ENCODE measurements at places on chromosomes 3 and 15. TPM values are rescaled to one million over a fixed set of nuclear protein-coding genes. Genes with fewer than 3 reads are reported as not detected.

Gene KNG1
- not detected for polyA plus RNA-seq

Gene ADGRG7
- polyA plus RNA-seq, result not detected

Gene CCRL2
- not detected for polyA plus RNA-seq

Gene A4GNT
- not detected for polyA plus RNA-seq

Gene CCDC9B
- 6.0 TPM for polyA plus RNA-seq

Gene GMNC
- polyA plus RNA-seq, result not detected

Gene LRTM1
- polyA plus RNA-seq, result not detected

Gene SNTN
- not detected for polyA plus RNA-seq

GRCh38 chr15:29034593-29035335 lies 149.0 kb downstream of the APBA2 start:
- DNase-seq, result no peak

- DNase-seq, result no peak
Measured at GRCh38 chr3:9703736-9704346, at the start of gene CPNE9. Gene CPNE9, plus strand, starts transcription at chr3:9703833. Its CDS starts 164 bp downstream, at chr3:9703997.

DNA sequence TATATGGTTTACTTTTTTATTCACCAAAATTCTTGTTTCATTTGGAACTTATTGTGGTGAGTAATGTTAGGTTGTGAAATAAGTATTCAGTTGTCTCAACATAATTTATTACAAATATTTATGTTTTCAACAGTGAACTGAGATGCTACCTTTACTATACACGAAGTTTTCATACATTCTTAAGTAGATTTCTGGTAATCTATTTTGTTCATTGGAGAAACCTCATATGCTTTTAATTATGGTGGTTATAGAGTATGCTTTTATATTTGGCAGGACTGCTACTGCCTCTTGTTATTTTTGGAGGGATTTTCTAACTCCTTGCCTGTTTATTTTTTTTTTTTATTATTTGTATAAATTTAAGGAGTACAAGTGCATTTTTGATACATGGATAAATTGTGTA lies 253.1 kb downstream of the NLGN1 start:
- no peak for DNase-seq

DNA sequence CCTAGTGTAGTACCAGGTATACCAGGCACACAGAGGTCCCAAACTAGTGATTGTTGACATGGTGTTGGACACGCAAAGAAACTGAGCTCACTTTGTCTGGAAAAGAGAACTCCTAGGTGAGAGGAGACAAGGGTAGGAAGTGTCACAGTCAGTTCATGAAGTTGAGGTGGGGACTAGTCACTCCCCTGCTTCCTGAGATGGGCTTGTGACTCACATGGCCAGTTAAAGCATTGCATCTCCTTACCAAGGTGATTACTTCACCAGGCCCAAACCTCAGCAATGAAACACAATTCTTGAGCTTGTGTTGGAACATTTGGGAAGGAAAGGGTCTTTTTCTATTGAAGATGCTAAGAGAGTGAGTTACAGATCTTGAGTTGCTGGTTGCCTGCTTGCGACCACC lies 49.2 kb upstream of the RAD18 start:
- DNase-seq, result no peak

- no peak for DNase-seq
Measured at GRCh38 chr3:65672871-65673815, 365.6 kb downstream of the MAGI1 start.

DNA sequence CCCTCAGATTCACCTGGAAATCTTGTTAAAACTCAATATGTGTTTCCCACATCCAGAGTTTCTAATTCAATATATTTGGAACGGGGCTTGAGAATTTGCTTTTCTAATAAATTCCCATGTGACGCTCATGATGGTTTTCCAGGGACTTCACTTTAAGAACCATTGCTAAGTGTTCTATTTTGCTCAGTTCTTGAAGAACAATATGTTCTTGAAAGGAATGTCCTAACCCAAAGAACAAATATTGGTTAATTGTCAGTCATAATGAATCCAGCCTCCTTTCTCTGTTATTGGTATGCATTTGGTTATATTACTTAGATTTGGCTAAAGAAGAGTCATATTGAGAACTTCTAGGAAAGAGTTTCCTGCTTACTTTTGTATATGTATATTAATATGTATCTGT lies 4.4 kb upstream of the PLSCR2 start:
- DNase-seq, result no peak

- DNase-seq, result no peak
Measured at GRCh38 chr3:94064243-94064860, 1.5 kb downstream of the NSUN3 start.

DNA sequence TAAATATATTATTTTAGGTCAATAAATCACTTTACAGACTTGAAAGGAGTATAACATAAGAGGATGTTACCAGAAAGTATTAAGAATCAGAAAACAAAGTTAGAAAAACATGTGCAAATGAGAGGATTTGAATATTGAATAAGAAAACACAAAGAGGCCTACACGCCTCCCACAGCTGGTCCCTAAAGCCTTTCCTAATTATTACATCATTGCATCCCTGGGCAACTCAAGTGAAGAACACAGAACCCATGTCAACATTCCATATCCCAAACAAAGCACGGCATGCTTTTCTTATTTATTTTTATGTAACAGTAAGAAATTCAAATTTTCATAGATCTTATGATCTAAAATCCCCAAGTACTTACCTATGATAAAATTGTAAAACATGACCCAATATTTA lies 61.2 kb downstream of the HERC1 start:
- no peak for DNase-seq

DNA sequence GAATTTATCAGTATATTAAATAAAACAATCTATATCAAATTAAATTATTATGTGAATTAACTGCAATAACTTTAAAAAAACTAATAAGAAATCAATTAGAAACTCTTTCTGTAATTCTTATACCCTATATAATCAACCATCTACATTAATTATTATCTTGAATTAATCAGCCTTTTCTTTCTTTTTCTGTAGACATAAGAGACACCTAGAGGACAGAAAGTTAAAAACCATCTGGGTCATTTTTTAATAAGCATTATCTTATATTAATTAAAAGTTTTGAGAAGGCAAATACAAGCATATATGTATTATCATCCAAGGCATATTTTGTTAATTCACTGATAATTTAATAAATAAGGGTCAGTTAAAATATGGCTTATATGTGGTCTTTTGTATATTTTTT lies 24.2 kb upstream of the SLC25A26 start:
- no peak for DNase-seq

- no peak for DNase-seq
Measured at GRCh38 chr15:49741712-49742111, 120.9 kb downstream of the DTWD1 start.

GRCh38 chr3:5165698-5166097 lies 21.8 kb upstream of the EDEM1 start:
- no peak for DNase-seq

- DNase-seq, result no peak
Measured at GRCh38 chr3:192831111-192831644, 86.5 kb downstream of the MB21D2 start.

DNA sequence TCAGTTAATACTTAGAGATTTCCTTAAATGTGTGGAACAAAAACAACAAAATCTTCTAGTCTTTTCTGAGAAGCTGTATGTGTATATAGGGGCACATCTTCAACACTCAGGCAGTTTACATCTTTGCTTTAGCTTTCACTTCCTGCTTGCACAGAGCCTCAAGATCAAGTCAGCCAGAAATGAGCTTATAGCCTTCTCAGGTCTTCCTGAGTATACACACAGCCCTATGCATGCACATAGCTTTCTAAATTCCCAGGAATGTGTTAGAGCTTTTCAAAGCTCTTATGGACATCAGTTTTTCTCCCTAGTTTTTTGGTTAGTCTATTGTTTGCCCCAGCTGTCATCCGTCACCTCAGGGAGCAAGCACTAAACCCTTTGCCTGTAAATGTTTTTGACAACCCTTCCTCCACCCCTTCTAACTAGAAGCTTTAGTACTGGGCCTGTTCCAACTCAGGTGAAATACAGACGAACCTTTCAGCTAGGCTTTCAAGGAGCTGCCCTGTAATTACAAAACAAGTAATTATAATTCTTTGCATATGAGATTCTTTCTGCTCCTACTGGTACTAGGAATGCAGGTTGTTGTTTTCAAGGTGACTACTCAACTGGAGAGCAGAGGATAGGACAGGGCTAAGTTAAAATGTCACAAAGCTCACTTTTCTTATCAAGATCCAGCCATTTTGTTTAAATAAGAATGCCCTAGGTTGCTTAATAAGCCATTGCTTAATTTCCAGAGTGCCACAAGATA lies 22.6 kb upstream of the MTMR10 start:
- DNase-seq, result no peak

DNA sequence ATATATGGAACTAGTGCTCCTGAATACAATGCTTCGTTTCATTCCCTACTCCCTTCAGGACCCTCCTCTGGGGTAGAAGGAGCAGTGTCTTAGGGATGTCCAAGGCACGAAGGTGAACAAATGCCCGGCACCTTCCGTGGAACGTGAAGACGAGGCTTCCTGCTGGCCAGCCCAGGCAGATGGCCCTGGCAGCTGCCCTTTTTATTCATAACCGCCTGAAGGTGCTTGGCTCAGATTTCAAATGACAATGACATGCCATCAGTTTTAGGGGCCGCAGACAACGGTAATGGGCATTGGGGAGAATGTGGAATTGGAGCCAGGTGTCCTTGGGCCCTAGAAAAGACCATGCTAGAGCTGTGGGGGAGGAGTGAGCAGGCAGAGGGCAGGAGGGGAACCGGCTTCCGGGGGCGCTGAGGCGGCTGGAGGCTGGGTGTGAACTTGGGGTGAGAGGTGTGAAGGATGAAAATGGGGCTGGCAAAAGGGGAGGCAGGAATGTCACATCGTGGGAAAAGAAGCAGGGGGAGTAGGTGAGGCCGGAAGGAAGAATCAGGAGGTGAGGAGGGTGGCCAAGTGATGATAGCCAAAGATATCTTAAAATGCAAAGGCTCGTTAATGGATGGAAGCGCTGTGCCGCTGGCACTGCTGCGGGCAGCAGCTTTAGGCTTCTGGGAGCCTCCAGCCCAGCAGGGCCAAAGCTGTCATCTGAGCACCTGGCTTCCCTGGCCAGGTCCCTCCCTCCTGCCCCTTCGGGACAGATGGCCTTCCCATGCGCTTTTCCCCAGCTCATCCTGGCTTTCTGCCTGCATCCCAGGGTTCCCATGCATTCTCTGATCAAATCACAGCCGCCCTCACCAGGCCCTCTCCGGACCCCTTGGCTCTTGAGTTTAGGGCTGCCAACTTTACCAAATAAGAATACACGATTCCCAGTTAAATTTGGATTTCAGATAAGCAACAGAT lies 93.7 kb downstream of the TMEM266 start:
- no peak for DNase-seq

DNA sequence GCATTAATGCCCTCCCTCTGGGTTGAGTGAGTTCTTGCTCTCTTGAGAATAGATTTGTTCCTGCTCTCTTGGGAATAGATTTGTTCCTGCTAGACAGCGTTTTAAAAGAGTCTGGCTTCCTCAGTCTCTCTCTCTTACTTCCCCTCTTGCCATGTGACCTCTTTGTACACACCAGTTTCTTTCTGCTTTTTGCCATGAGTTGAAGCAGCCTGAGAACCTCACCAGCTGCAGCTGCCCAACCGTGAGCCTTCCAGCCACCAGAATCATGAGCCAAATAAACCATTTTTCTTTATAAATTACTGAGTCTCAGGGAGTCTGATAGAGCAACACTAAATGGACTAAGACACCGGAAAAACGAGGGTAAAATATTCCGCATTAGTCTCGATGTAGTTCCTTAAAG lies 253.6 kb downstream of the CNTN6 start:
- no peak for DNase-seq

DNA sequence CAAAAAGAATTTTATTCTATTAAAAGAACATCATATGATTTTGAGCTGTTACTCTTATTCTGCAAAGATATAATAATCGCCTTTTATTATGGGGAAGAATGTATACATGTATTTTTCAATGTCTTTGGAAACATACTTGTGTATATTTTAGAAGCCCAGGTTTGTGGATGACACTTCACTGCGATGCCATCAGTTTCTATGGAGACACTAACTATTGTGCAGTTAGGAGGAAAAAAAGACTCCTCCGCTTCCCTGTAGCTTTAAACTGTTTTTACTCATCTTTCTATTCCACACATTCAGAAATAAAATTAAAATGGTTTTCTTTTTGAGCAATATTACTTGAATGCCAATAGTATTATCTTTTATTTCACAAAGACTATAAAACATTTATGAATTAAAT lies 305.0 kb downstream of the NLGN1 start:
- no peak for DNase-seq

DNA sequence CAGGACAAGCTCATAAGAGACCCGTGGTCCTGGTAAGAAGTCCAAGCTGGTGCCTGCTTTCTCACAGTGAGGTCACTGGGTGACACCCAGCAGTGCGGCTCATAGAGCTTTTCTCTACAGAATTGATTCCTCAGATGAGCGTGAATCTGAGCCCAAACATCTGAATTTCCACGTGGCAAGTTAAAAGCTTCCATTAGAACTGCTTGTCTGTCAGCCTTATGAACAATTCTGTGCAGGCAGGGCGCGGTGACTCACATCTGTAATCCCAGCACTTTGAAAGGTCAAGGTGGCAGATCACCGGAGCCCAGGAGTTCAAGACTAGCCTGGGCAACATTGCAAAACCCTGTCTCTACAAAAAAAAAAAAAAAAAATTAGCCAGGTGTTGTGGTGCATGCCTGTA lies 113.1 kb upstream of the ABHD17C start:
- no peak for DNase-seq

DNA sequence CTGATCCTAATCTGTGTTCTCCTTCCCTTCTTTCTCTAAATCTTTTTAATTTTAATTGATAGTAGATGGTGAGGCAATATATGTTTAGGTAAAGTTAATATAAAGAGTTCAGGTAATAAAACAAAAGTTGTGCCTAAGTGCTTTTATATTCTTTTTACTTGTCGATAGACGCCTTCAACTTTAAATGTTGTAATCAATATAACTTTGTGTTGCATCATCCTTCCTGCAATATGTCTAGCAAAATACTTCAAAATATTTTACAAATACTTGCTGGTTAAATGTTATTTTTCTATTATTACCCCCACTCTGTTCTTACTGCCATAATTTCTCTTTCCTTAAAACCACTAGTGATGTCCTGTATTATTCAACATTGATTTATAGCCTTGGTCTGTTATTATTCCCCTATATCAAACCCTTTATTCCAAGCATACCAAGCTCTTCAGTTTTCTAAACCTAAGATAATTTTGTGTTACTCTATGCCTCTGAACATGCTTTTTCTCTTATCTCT lies 92.4 kb downstream of the NAALADL2 start:
- DNase-seq, result no peak

DNA sequence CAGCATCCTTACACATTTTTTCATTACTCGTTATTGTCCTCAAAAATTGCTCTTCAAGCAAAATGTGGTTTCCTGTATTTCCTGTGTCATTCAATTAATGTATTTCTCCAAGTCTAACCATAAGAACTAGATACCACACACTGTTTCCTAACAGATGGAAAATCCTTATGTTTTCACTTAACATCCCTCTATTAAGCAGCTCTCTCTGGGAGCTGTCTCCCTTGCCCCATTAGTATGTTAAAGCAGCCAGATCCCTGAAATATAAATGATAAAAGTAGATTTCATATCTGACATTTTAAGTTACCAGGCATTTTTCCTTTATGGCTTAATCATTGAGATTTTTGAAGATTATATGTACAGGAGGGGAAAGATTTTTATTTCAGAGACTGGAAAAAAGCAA lies 15.9 kb downstream of the PFN2 start:
- no peak for DNase-seq

All from BJ (cell line).